ENCODE measurements at places on chromosomes 6 and 20.

DNA sequence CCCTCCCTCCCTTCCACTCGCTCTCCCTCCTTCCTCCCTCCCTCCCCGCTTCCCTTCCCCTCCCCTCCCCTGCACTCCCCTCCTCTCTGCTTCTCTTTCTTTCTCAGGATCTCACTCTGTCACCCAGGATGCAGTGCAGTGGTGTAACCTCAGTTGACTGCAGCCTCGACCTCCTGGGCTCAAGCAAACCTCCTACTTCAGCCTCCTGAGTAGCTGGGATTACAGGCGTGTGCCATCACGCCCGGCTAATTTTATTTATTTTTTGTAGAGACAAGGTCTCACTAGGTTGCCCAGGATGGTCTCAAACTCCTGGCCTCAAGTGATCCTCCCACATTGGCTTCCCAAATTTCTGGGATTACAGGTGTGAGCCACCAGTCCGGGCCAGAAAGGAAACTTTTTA, 23.6 kb upstream of the SERPINB1 start:
- DNase-seq = no peak

DNA sequence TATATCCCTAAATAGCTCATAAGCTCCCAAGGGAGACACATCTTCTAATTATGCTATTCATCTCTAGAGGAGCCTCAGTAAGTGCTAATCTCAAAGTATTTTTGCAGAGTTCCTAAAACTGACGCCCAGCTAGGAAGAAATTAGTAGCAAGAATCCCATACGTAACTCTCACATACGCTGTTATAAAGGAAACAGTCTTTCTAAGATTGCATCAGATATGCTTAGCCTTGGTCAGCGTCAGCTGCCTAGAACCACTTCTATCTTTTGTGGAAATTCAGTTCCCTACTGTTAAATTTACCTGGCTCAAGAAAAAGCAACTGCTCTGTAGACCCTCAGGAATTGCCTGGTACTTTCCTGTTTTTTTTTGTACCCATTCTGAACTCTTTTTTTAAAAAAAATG, 13.6 kb downstream of the RIPOR2 start:
- DNase-seq = no peak

GRCh38 chr20:4574356-4574690, 147.4 kb upstream of the PRND start:
- DNase-seq = no peak

- no peak for DNase-seq
These were observed 3.5 kb downstream of the GNMT start for GRCh38 chr6:42963855-42964605.

GRCh38 chr6:41136911-41137310, 17.2 kb downstream of the TREML1 start:
- DNase-seq = no peak

GRCh38 chr6:3618642-3619041, 132.9 kb downstream of the PXDC1 start:
- no peak for DNase-seq

DNA sequence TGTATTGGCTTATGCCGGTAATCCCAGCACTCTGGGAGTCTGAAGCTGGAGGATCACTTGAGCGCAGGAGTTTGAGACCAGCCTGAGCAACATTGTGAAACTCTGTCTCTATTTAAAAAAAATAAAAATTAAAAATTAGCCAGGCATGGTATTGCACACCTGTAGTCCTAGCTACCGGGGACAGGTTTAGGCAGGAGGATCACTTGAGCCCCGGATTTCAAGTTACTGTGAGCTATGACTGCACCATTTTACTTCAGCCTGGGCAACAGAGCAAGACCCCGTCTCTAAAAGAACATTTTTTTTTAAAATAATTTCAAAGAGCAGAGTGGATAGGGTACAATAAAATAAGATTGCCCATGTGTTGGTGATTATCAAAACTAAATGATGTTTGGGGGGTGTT, 482.9 kb upstream of the SOX4 start:
- no peak for DNase-seq

DNA sequence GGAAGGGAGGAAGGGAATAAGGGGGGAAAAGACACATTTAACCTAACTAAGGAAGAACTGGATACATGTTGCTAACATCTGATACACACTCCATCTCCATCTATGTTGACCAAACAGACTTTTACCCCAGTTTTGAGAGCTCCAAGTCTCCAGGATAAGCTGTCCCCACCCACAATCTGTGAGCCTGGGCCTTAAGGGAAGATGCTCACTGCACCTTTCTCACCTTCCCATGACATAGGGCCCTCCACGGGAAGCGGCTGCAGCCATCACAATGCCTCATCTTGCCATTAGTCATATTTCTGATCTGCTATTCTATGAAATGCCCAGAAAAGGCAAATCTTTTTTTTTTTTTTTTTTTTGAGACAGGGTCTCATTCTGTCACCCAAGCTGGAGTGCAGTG, 126.6 kb upstream of the SALL4 start:
- DNase-seq = no peak

GRCh38 chr6:111731456-111732195, 125.9 kb upstream of the TRAF3IP2 start:
- DNase-seq = no peak

DNA sequence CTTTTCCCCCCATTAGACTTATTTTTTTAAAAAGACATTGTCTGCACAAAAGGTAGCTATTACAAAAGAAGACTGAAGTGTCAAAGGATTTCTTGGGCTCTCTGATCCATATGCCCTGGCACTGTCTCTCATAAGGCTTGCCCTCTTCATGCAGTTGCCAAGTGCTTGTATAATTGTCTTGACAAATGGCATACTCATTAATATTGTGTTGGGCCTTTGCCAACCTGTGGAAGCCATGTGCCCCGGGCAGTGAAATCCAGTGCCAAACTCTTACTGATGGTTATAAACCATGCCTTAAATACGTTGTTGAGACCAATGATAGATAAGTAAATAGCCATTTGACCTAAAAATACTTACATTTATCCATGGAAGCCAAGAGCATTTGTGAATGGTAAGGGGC, 98.1 kb downstream of the FARS2 start:
- DNase-seq = no peak

- no peak for DNase-seq
These were observed 3.2 kb downstream of the SLC22A23 start for GRCh38 chr6:3453413-3454272.

- DNase-seq = no peak
These were observed 600.8 kb downstream of the MEI4 start for GRCh38 chr6:78253618-78254017.

GRCh38 chr6:157064502-157064901, 258.8 kb downstream of the TMEM242 start:
- DNase-seq = no peak

DNA sequence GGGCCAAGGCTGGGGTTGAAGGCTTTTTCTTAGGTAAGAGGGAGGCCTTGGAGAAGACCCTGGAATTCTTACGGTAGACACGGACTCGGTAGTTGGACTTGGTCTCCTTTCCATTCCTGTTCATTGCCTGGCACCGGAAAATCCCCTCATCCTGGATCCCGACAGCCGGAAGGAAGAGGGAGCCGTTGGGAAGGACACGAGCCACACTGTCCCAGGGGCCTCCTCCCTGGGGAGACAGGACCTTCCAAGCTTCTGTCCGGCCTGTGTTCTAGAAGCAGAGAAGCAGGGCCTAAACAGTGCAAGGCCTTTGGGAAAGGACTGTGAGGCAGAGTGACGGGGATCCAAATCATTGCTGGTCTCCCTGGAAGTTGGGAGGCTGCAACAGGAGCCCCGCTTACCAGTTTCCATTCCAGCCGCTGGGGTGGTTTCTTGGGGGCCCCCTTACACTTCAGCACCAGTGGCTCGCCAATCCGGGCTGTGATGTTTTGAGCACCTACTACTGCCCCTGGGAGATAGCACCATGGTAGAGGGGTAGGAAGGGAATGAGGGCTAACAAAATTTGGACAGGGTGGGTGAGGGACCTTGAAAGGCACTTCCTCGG, 470 bp downstream of the AGER start:
- no peak for DNase-seq

GRCh38 chr6:137309078-137309762, 90.0 kb upstream of the IFNGR1 start:
- no peak for DNase-seq

DNA sequence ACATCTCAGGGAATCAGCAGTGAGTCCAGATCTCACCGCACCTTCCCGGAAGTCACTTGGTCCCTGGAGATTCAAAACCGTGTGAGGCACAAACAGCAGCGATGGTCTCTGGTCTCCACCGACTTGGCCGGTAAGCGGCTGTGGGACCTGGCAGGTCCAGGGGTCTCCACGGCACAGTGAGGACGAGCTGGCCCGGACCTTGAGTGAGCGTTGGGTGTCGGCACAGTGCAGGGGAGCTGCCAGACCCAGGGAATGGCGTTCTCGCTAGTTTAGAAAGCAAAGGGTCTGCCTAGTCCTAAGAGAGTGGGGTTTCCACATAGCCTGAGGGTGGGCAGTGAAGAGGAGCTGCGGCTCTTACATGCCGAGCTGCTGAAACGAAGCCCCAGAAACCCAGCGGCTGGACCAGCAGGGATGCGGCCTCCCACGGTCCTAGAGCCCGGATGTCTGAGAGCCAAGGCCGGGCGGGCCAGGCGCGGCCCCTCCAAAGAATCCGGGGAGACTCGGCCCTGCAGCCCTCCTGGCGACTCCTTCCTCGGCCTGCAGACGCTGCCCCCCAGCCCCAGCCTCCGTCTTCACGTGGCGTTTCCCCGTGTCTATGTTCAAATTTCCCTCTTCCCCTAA, 185.0 kb downstream of the ERMARD start:
- DNase-seq = no peak

- DNase-seq = no peak
These were observed 99.2 kb downstream of the MYLK4 start for GRCh38 chr6:2651536-2651935.

GRCh38 chr6:4447639-4448330, 312.4 kb upstream of the ECI2 start:
- DNase-seq = no peak

- DNase-seq = no peak
These were observed 32.7 kb upstream of the CST1 start for GRCh38 chr20:23783447-23783846.

DNA sequence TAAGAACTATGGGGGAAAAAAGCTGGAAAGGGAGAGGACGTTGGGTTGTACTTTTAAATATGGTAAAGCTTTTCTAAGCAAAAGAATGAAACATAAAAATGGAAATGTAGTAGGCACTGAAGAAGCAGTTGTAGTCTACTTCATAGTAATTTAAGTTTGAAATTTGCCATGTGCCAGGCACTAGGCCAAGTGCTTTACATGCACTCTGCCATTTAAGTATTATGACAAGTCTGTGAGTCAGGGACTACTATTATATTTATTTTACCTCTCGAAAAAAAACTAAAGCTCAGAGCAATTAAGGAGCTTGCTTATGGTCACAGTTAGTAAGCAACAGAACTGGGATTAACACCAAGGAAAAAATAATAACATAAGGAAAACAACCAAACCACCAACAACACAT, 257.8 kb downstream of the GMDS start:
- DNase-seq = no peak

DNA sequence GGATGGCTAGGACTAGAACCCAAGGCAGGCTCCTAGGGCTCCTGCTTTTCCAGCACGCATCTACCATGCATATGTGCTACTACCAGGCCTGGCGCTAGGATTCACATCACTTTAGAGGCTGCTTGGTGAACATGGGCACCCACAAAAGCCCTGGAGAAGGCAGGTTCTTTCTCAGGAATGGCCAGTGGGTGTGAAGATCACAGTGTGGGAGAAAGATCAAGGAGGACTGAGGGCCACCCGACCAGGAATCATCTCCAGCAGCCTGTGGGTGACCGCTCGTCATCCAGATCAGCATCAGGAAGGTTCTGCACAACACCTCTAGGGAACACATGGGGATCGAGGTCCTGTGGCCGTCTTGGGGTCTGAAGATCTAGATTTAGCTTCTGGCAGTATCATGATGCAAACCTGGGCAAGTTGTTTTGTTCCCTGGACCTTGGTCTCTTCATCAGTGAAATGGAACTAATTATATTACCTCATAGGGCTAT, 27.3 kb downstream of the SRSF3 start:
- no peak for DNase-seq

GRCh38 chr6:149935246-149935645, 6.6 kb upstream of the ULBP2 start:
- DNase-seq = no peak

DNA sequence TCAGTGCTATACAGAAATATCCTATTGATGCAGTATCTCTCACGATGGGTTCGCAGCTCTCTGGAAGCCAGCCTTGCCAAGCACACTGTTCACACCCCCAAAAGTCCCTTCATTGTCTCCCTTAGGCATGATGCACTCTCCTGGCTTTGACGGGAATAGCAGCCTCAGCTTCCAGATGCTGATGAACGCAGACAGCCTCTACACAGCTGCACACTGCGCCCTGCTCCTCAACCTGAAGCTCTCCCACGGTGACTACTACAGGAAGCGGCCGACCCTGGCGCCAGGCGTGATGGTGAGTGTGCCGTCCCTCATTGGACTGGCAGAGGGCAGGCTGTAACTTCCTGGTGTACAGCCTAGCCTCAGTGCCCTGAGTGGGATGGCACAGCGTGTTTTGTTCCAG, 60.0 kb upstream of the PBOV1 start:
- DNase-seq = no peak

- no peak for DNase-seq
These were observed 12.0 kb upstream of the LTA start for GRCh38 chr6:31559958-31560696.

GRCh38 chr20:37915800-37916570, 13.1 kb downstream of the VSTM2L start:
- DNase-seq = no peak

DNA sequence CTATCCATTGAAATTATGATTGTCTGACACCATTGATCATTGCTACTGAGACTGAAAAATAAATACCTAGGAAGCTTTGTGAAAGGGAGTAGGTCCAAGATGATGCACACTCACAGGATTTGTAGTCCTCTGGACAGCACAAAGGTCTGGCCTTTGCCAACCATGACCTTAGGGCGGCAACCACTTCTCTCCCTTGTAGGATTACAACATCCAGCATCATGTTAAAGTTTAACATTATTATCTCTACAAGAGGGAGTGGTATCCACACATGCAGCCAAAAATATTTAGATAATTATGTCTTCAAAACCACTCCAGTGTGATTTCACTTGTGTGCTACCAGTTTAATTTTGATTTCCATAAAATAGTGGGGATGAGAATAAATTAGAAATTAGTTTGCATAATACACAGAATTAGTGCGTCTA, 51.1 kb upstream of the NHSL1 start:
- DNase-seq = no peak

- no peak for DNase-seq
These were observed 14.2 kb downstream of the PAX1 start for GRCh38 chr20:21719592-21720214.

- no peak for DNase-seq
These were observed 297.0 kb downstream of the TAF4 start for GRCh38 chr20:61768571-61769285.

DNA sequence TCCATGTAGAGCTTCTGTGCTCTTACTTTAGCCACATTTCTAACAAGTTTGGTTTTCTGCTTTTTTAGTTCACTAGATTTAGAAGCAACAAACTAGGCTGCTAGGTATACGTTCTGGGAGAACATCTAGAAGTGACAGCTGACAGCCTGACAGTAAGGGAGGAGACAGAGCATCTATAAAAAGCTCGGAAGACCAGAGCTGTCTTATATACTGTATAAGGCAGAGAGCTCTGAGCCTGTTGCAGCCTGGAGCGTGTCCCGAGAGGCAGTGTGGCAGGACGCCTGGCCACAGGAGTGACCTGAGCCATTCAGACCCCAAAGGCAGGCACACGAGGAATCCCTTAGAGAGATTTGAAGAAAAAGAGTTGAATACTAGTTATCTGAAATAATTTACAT, 24.6 kb downstream of the PPP1R14C start:
- DNase-seq = no peak

- DNase-seq = no peak
These were observed 1.5 kb downstream of the LIN28B start for GRCh38 chr6:104958178-104959025.

GRCh38 chr20:23200914-23201313, 114.8 kb upstream of the CD93 start:
- no peak for DNase-seq
